ENCODE measurements at places on chromosomes 16 and 17. TPM values are rescaled to one million over a fixed set of nuclear protein-coding genes. Genes with fewer than 3 reads are reported as not detected.
A peak's percentile ranks its signal among the peaks of the same experiment; 100 is the strongest.

FOXL1 gene
- total RNA-seq: 2.4 TPM

ORC6 gene
- total RNA-seq: 109 TPM

RCVRN gene
- not detected for total RNA-seq

DHRS7C gene
- total RNA-seq: not detected

IRX3 gene
- total RNA-seq: not detected

DNA sequence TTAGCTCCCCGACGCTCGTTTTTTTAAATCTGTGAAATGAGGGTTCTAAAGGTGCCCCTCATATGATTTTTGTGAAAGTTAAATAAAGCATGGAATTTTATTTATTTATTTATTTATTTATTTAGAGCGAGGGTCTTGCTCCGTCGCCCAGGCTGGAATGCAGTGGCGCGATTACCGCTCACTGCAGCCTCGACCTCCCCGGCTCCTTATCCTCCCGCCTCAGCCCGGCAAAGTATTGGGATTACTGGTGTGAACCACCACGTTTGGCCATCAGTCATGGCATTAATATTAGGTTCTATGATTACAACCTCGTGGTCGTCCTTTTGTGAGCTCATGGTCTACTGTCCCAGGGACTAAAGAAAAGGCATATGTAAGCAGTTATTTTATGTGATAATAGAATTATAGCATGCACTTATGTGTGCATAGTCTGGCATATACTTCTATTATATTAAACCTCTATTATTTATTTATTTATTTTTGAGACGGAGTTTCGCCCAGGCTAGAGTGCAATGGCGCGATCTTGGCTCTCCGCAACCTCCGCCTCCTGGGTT is 557 bp upstream of the LUC7L start:
- no peak for DNase-seq

DNA sequence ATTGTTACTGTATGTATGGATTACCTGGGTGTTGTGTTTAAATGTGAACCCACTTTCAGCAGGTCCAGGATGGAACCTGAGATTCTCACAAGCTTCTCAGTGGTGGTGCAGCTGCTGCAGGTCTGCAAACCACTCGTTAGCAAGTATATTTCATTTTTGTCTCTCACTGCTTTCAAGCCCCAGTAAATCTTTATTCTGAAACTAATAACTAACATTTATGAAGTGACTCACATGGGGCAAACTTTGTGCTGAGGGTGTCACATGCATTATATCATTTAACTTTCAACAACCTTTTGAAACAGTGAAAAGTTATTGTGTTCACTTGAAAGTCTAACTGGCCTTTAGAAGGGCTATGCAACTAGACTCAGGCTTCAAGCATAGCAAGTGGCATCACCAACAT is 98.9 kb upstream of the DYNLRB2 start:
- DNase-seq: no peak

- DNase-seq: peak; percentile 87
These were observed 1.4 kb downstream of the PHF23 start for GRCh38 chr17:7237761-7238419.

GRCh38 chr16:2194852-2195321 is 1.5 kb downstream of the CASKIN1 start:
- peak; percentile 68 for DNase-seq

GRCh38 chr17:78365561-78366108 is 5.8 kb upstream of the SOCS3 start:
- no peak for DNase-seq

- DNase-seq: no peak
These were observed 9.7 kb downstream of the RUSF1 start for GRCh38 chr16:31498493-31498892.

- no peak for DNase-seq
These were observed 16.0 kb upstream of the LHX1 start for GRCh38 chr17:36921095-36921851.

GRCh38 chr17:40171750-40172149 is 5.5 kb upstream of the RAPGEFL1 start:
- DNase-seq: no peak

GRCh38 chr16:4654964-4655590 is 30.5 kb downstream of the MGRN1 start:
- DNase-seq: no peak

Measured in OCI-LY7 (cell line).